ENCODE measurements at places on chromosomes 6 and 20.

DNA sequence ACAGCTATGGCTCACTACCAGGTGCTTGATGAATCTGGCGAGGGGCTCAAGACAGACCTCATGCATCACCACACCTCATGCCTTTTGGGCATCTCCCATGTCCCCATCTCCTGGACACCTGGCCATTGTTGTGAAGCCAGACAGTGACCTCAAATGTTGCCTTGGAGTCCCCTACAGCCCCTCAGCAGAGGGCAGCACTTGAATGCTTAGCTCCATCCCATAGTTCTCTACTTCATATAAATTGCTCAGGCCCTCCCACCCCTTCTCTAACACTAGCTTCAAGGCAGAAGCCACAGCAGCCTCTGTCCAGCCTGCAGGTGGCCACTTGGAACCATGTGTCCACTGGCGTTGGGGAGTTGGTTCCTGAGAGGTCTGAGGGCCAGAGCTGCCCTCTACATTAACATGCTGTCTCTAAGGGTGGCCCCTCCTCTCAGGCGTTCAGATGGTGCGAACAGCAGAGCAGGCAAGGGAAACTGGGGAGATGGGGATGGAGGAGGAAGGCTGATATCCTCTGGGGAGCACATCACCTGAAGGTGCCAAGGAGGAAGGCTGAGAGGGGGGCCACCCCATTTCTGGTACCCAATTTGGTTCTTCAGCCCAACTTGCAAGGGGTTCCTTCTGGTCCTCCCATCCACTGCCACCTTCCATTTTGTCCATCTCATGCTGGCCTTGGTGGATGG lies 31.3 kb downstream of the MOCS1 start:
- no peak for DNase-seq

GRCh38 chr6:20476501-20477043 lies 57.7 kb upstream of the CDKAL1 start:
- no peak for DNase-seq

DNA sequence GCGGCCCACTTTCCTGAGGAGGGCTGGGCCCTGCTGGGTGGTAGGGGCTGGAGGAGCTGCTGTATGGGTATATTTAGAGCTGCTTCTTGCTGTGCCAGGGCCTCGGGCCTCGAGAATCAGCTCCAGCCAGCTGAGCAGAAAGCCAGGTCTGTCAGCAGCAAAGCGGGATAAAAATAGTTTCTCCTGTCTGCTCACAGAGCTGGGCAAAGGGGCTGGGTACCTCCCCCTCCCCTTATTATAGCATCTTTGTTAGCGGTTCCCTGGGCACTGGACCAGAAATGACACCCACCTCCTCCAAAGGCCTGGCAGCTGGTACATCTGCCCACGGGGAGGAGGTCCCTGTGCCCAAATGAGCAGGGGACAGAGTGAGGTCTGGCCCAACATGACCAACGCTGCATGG lies 6.0 kb downstream of the SCRT2 start:
- no peak for DNase-seq

- DNase-seq, result no peak
These were observed 49.9 kb upstream of the TMEM30A start for GRCh38 chr6:75334266-75335040.

DNA sequence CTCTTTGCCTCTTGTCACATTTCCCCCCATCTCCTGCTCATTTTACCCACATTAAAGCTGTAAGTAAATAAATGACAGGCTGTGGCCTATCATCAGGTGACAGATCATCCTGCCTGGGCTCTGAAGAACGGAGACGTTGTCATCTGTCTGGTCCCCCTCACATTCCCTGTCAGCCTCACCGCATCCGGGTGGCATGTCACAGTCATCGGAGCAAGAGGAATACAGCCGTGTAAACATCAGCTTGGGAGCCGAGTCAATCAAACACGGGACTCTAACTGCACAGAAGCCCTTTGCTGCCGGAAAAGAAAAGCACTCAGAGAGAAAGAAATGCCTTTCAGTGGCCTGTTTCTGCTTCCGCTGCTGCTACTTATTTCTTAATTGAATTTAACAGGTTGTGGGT lies 371.9 kb upstream of the ID4 start:
- no peak for DNase-seq

Data from stimulated activated CD4-positive, alpha-beta T cell treated with anti-CD3 and anti-CD28 coated beads, Interleukin-4, amount 100 ng/mL, for 1 hour (primary cell).